ENCODE measurements at places on chromosomes 5 and 9.

GRCh38 chr9:89388084-89388867 is 70.0 kb downstream of the SECISBP2 start:
- DNase-seq, result peak; percentile 77

DNA sequence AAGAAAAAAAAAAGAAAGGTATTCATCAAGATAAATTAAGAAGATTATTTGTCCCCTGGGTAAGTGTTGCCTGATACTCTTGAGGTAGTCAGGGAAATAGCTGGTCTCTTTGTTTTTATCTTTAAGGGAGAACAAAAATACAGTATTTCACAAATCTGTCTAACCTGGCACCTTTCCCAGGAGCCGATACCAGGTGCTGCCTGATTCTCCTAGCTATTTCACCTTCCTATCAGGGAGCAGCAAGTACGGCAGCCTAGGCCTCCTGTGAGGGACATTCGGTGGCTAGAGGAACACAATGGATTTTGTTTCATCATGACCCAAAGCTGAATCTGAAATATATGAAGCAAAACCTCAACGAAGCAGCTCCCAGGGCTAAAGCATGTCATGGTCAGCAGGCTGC is 86.0 kb downstream of the TARS1 start:
- no peak for DNase-seq

GRCh38 chr5:147547730-147548129 is 37.9 kb upstream of the DPYSL3 start:
- no peak for DNase-seq

DNA sequence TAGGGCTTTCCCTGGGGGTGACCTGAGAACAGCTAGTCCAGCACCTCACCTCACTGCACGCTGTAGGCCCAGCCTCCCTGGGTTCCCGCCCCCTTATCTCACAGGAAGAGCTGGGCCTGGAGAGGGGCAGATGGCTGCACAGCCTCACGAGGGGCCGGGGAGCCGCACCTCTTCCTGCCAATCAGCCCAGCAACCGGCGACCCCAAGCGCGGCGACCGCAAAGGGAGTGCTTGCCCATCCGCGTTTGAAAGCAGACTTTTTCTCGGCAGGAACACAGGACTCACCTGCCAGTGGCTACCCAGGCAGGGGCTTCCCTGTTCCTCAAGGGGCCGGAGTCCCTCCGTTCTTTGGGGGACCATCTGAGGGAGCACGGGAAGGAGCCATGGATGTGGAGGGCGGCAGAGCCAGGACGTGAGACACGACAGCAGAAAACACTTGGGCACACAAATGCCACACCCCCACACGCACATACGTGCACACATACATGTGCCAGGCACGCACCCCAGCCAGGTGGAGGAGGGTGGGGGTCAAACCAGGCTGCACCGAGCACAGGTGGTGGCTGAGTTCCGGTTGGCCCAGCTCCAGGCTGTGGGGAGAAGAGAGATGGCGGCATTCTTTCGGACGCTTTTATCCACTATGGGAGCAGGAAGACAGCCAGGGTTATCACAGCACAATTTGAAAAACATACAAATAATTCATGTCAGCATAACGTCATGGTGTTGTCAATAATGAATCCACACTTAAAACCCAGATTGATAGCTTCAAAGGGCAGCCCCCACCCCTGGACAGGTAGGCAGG is 11.3 kb downstream of the TMEM250 start:
- DNase-seq, result no peak

All from frontal cortex (tissue), 4 donors.